IMR-90 (cell line): ENCODE measurements at places on chromosomes 13 and 19.

DNA sequence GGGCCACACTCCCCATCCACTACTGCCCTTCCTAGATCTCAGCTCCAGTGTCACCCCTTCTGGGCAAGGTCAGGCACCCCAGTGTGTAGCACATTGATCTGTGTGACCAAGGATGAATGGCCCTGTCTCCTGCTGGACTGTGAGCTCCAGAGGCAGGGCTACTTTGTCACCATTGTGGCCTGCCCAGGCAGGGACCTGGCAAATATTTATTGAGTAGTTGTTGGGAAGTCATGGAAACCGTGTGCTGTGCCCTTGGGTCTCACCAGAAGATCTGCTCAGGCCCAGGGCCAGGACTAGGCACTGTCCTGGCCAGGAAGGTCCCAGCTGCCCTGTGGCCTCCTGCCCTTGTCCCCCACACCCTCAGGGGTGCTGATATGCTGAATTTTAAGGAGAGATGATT is 10.5 kb downstream of the NACC1 start:
- no peak for DNase-seq

DNA sequence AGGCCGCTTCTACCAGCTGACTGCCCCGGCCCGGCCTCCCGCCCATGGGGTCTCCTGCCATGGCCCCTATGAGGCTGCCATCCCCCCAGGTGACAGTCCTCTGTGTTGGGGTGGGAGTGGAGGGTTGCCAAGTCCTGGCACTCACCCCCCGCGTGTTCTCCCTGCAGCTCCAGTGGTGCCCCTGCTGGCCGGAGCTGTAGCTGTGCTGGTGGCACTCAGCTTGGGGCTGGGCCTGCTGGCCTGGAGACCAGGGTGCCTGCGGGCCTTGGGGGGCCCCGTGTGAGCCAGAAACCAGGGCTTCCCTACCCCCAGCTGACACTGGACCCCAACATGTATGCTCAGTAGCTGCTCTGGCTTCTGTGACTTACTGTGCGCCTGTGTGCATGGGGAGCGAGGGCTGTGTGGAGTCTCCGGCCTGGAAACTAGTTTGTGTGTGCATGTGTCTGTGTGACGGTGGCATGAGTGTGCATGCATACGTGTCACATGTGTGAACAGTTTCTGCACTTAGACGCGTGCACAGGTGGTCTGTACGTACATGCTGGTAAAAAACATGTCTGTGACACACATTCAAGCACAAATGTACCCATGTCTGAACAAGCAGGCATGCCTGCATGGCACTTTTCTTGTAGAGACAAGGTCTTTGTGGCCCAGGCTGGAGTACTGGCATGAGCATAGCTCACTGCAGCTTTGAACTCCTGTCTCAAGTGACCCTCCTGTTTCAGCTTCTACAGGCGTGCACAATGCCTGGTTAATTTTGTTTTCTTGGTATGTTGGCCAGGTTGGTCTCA is 4.9 kb downstream of the ACP4 start:
- no peak for DNase-seq

DNA sequence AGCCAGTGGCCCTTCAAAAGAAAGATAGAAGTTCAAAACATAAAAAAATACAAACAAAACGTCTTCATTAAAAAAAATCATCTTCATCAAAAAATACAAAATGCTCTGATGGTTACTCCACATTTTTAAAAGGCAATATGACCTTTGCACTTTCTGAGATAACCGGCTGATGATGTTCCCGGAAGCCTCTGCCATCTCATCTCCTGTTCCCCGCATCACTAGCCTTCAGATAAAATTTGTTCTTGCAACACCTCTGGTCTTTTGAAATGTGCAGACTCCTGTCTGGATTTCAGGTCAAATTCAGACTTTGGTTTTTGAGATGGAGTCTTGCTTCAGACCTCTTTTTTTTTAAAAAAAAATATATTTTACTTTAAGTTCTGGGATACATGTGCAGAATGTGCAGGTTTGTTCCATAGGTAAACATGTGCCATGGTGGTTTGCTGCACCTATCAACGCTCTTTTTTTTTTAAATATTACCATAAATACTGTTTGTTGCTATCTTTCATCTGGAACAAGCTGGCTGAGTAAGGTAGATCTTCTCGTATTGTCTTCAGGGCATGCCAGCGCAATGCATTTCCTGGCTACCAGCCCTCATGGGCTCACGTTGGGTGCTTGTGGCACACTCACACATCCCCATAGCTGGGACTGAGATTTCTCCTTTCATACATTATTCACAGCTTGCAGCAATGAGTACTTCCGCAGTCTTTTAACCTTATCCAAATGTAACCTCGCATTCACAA is 418.9 kb upstream of the ARGLU1 start:
- DNase-seq: no peak

DNA sequence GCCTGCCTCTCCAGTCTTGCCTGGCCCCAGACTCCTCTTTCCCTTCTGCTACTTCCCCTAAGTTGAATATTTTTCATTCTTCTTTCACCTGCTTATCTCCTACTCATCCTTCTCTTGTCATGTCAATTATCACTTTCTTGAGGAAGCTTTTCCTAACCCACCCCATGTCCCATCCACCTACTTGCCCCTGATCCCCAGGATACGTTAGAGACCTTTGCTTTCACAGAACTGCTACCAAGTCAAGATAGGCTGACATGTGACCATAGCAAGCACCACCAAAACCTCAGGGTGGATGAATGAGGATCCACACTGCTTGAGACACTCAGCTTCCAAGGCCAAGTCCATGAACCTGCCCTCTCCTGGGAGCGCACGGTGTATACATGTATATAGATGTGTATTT is 131.5 kb downstream of the DNAJC15 start:
- DNase-seq: no peak

DNA sequence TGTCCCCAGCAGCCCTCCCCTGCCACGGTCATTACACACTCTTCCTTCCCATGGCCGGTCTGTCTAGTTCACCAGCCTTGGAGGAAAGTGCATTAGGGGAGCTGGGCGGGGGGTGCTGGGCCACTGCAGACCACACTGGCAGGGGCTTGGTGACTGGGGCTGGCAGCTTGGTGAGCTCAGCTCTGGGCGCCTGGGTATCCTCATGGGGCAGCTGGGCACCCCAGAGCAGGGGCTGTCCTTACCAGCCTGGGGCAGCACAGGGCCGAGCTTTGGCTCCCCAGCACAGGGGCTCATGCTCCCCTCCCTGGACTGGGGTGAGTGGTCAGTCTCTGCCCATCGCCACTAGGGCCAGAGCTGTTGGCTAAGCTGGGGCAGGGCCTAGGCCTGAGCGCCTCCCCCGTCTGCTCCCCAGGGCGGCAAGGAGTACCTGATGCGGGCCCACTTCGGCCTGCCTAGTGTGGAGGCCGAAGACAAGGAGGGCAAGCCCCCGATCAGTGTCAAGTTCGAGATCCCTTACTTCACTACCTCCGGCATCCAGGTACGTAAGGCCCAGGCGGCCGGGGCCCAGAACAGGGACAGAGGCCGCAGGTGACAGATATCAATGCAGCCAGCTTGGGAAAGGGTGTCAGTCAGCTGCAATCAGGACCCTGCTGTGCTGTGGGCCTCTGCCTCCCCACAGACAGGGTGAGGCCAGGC is 35.5 kb downstream of the AP1M1 start:
- no peak for DNase-seq
